ENCODE measurements at places on chromosomes 11 and 22.

- no peak for DNase-seq
These were observed 84.7 kb downstream of the TTC28 start for GRCh38 chr22:28594797-28595462.

GRCh38 chr22:30425616-30426387 lies at the start of gene MTFP1:
Gene MTFP1 (plus strand): TSS chr22:30425768. CDS start chr22:30425880, 112 bp downstream.
- peak; percentile 74 for DNase-seq

- no peak for DNase-seq
These were observed 161.9 kb downstream of the INSC start for GRCh38 chr11:15276621-15277020.

GRCh38 chr22:40484906-40485669 lies 114.7 kb downstream of the SGSM3 start:
- no peak for DNase-seq

GRCh38 chr11:96448225-96448624 lies 58.4 kb downstream of the JRKL start:
- DNase-seq: no peak

GRCh38 chr11:7749456-7749855 lies 43.2 kb upstream of the OVCH2 start:
- DNase-seq: no peak

- no peak for DNase-seq
These were observed 8.5 kb downstream of the YPEL4 start for GRCh38 chr11:57641011-57641807.

GRCh38 chr22:29901354-29901753 lies 18.4 kb downstream of the MTMR3 start:
- DNase-seq: no peak

DNA sequence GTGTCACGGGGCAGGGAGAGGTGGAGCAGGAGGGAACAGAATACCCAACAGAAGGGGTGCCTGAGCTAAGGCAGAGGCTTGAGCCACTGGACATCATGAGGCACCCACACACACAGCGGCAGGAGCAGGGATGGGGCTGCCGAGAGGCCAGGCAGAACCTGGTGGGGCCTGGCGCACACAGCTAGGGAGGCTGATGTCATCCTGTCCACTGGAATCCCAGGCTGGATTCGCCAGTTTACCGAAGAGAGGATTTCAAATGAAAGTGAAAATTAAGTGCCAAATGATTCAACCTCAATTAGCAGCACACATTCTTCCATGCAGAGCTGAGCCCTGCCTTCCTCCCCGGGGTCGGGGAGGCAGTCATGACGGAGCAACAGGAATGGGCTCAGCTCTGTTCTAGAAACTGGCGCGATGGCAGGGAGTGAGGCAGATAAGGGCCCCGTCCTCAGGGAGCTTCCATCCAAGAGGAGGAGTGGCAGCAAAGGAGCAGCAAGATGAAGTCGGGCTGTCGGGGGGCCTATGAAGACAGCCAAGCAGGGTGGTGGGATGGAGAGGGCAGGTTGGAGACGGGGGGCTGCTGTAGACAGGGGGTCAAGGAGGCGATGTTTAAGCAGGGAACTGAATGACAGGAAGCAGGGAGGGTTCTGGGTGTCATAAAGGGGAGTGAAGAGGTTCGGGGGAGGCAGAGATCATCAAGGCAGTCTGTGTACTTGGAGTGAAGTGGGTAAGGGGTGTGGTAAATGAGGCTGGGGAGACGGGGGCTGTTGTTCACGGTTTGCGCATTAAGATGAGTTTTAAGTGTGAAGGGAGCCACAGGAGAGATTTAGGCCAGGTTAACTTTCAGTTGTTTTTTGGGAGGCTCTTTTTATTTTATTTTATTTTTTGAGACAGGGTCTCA lies 6.4 kb downstream of the RAC2 start:
- no peak for DNase-seq

- DNase-seq: no peak
These were observed 226.1 kb upstream of the NARS2 start for GRCh38 chr11:78800756-78801155.

GRCh38 chr11:92826136-92826535 lies 143.3 kb upstream of the MTNR1B start:
- no peak for DNase-seq

DNA sequence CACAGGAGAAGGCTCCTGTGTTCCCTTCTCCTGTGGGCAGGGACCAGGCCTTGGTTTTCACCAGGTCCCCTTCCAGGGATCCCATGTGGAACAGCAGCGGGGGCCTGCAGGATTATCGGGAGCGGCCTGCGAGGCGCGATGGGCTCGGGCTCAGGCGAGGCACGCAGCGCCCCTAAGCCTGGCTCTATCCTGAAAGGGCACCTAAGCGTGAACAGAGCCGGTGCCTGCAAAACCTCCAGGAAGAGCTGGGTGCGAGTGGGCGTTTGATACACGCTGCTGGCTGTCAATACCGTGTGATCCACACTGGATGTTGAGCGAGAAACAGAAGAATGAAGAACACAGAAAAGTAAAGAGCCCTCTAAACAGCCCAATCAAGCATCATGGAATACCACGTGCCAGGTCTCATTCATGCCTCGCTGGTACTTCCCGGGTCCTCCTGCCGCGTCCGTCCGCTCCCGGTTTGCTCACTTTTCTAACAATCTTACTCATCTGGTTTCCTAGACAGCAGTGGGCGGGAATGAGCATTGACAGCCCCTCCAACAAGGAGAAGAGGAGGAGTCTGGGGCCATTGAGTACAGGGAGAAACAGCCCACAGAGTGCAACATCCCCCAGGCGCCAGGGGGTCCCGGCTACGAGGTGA lies 12.5 kb downstream of the OSBPL5 start:
- no peak for DNase-seq

DNA sequence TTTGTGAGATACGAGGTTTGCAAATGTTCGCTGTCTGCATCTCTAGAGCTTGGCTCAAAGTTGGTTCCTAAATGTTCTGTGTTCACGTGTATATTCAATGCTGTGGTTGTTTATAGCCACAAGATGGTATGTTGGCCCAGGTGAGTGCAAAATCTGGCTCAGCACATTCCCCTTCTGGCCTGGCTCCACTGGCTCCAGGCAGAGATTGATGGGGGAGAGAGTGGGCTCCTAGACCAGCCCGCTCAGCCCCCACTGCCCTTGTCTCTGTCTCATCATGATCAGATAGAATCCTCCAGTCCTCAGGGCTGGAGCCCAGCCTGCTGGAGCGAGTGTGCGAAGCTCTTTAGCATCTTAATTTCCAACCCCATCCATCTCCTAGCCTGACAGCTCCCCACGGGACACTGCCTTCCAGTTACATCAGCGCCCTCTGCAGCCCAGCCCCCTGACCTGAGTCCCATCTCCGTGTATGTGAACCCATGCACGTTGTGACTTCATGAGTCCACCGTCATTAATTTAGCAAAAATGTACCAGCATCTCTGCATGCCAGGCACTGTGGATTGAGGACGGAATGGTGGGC lies 2.0 kb downstream of the P2RX3 start:
- DNase-seq: no peak

DNA sequence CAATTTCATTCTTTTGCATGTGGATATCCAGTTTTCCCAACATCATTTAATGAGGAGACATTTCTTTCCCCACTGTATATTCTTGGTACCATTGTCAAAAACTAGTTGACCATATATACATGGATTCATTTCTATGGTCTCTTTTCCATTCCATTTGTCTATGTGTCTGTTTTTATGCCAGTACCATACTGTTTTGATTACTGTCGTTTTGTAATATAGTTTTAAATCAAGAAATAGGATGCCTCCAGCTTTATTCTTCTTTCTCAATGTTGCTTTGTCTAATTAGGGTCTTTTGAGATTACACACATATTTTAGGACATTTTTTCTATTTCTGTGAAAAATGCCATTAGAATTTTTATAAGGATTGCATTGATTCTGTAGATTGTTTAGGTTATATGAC lies 177.5 kb upstream of the POU2AF2 start:
- no peak for DNase-seq

GRCh38 chr11:102546427-102546826 lies 15.9 kb upstream of the MMP7 start:
- no peak for DNase-seq

DNA sequence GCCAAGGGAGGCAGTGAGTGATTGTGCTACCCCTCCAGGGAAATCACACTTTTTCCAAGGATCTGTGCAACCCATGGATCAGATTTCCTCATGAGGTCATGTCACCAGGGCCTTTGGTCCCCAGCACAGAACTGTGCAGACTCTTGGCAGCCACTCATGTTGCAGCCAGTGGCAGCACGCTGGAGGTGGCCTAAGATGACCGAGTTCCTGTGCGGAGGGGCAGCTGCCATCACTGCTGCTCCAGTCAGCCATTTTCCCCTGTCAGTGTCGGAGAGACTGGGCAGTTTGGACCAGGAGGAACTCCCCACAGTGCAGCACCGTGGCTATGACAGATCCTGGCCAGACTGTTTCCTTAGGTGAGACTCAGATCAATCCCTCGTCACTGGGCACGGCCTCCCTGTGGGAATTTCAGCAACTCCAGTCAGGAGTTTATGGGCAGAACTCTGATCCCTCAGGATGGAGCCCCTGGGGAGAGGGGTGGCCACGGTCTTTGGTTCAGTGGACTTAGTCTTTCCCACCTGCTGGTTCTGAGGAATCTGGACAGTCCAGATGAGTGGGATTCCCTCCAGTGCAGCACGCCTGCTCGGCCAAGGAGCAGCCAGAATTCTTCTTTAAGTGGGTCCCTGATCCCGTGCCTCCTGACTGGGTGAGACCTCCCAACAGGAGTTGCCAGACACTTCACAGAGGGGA lies 194.6 kb upstream of the CARD18 start:
- no peak for DNase-seq

GRCh38 chr22:42489000-42489399 lies 30.6 kb downstream of the RRP7A start:
- DNase-seq: no peak

DNA sequence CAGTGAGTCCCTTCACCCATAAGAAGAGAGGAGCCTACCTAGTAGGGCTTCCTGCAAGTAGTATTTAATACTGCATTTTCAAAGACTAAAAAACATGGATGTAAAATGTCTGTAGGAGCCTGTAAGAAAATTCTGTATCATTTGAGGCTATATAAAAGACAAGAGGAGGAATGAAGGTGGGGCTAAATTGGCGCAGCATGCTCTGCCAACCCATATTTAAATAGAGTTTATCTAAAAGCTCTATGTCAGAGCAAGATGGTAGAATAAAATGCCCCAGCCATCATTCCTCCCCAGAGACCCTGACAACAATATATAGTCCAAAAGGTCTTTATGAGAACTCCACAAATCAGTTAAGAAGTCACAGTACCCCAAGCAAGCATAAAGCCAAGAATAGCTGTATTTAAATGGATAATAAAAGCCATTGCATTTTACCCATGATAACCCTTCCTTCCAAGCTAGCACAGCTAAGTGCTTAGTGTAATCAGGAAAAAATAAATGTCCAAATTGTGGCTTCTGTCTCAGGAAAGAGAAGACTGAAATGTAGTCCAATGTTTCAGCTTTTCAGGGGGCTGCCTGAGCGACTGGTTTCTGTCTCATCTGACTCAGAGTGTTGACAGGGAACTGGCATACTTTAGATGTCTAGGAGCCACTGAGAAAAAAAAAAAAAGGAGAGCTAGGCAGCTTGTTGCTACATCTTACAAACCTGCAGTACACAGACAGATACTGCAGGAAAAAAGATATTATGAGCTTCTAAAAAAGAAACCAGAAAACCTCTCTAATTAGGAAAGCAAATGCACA lies 258.6 kb downstream of the METTL15 start:
- DNase-seq: no peak

GRCh38 chr11:34783816-34784317 lies 132.3 kb downstream of the APIP start:
- DNase-seq: no peak

DNA sequence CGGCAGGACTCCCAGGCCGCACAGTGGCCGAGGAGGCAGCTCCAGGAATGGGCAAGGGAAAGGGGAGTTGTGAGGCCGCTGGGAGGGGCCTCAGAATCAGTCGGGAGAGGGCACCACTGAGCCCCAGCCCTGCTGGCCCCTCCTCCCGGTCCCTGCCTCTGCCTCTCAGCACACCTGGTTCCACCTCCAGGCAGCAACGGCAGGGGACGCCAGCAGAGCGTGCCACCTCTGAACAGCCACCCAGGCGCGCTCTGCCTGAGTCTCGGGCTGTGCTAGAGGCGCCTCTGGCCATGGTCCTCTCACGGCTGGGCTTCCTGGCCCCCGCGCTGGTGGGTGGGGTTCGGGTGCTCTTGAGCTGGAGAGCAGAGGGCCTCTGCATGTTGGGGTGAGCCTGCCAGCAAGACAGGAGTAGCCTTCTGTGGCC lies 33.0 kb downstream of the MOB2 start:
- peak; percentile 69 for DNase-seq

GRCh38 chr11:125952973-125953372 lies 7.1 kb downstream of the VSIG10L2 start:
- peak; percentile 57 for DNase-seq
